Hypothalamus (tissue), 51 donors: ENCODE measurements at places on chromosomes 12 and 14.

DNA sequence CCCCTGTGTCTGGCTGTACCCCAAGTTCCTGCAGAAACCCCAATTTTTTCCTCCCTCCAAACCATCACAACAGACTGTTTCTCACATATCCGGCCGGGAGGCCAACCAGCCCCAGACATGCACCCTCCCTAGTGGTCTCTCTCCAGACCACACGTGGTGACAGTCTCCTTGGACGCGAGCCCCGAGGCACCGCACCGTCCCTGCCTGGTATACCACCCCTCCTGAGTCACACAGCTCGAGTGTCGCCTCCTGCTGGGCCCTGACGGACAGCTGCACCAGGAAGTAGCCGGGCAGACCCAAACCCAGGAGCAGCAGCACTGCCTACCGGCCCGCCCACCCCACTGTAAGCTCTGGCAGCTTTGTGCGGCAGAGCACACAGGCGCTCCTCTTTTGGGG is 97.4 kb downstream of the RFLNA start:
- DNase-seq, result no peak

DNA sequence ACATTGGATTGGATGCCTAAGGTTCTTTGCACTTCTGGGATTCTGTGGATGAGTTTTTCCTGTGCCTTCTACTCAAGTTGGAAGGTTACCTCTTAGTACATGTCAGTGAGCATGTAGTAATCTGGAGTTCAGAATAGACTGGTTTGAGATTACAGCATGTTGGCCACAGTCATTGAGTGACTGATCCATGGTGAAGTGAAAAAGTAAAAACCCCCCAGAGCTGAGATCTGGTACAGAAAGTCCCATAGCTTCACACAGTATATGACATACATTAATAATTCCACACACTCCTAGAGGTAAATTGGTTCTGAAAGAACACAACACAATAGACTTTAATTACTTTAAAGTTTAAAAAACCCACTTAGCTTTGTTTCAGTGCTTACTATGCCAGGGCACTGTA is 11.9 kb upstream of the CCND2 start:
- no peak for DNase-seq

DNA sequence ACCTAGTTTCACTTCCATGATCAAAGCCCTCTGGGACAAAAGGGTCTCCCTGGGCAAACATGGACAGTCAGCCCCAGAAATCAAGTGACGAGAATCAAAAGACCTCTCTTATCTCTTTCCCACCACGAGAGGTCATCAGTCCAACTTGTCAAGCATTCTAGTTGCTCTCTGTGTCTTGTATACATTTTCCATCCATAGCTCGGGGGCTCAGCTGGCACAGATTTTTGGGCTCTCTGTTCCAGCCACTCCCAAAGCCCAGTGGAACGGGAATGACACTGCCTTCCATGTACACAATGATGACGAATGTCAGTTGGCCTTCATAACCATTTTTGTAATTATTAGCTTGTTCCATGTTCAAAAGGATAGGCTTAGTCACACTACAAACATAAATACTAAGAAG is 29.7 kb downstream of the NOS1 start:
- no peak for DNase-seq

DNA sequence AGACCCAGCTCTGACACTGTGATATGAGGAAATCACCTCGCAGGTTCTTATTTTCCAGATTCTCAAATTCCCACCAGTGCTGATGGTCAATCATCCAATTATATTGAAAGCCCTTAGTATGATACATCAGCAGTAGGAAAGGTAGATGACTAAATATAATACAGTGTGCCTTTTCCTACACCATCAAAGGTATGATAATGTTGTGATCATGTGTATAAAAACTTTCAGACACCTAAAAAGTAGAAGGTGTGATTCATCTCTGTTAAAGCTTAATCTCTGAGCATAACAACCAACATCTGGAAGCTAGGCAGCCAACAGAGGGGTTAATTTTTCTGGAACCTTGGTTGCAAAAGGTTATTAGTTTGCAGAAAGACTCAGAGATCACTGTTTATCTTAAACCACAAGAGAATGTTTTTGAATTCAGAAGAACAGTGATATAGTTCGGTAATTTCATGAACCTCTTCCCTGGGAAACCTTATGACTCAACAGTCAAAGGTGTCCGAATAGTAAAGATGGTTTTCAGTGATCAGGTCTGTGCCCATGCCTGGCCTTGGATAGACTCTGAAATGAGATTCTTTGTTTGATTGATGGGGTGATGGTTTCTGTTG is 122.5 kb downstream of the ETV6 start:
- DNase-seq, result no peak

DNA sequence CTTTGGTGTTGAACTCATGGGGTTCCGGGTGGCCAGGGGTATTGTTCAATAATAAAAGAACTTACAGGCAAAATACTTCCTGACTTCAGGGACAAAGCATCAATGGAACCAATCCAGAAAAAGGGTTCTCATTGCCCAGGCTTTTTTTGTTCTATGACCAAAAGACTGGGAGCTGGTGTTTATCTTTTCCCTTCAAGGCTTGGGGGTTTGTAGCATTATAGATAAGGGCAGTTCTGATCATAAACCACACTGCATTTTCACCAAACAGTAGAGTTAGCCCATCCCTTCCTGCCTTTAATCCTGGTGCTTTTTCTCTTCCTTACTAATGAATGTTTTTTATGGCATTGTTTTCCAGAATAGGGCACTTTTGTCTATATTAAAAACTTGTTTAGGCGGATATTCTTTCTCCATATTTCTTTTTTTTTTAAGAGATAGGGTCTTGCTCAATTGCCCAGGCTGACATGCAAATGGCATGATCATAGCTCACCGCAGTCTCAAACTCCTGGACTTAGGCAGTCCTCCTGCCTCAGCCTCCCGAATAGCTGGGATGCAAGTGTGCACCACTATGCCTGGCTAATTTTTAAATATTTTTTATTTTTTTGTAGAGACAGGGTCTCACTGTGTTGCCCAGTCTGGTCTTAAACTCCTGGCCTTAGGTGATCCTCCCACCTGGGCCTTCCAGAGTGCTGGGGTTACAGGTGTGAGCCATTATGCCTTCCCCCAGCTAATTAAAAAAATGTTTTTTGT is 9.7 kb downstream of the FUT8 start:
- DNase-seq, result no peak

DNA sequence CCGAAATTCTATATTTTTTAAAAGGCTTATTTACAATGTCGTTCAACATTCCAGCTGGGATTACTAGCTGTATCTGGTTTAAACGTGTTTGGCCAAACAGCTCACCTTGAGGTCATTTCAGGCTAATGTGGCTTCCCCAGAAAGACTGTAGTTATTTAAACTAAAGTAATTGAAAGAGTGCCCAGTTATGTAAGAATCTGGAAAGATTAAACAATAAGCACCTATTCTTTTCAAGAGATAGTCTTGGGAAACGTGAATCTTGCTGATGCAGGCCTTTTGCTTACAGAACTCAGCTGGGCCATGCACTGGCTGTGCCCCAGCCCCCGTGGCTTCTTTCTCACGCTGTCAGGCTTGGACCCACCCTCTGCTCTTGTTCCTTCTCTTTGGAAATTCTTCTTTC is 24.4 kb downstream of the GLRX5 start:
- DNase-seq, result no peak

GRCh38 chr12:124389725-124390441 is 95.0 kb downstream of the RFLNA start:
- DNase-seq, result no peak

DNA sequence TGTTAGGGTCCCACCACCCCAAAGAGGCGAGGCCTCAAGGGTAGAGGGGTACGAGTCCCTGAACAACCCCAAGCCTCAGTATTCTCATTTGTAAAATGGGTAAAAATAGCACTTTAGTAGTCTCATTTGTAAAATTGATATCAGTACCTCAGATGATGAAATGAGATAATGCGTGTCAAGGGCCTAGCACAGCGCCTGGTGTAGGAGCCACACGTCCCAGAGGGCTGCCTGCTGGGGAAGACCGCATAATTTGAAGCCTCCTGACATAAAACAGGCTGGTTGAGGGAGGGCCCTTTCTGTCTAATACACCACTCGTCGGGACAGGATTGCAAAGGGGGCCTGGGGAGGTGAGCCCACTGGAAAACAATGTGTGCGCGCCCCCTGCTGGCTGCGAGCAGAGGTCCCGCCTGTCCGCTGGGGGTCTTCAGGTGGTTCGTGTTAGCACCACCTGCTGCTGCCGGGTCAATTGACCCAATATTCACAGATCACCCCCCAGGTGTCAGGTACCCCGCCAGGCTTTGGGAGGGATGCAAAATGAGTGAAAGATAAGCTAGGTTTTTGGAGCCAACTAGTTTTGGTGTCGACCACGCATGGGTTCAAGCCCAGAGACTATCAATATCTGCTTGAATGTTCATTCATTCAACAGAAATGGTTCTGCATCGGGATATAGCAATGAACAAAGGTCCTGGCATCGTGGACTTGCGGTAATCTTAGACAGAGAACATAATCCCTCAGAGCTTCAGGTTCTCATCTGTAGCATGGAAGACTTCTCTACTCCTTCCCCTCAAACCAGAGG is 24.7 kb upstream of the IRF2BPL start:
- DNase-seq, result peak; percentile 40
